Activated T-cell treated with anti-CD3 and anti-CD28 coated beads for 4 hours (primary cell): ENCODE measurements at places on chromosomes 1 and 21.

- no peak for DNase-seq
Observed at GRCh38 chr21:19489930-19490329, 1086.3 kb upstream of the TMPRSS15 start.

GRCh38 chr1:179090522-179090921, 8.7 kb downstream of the TOR3A start:
- no peak for DNase-seq

- no peak for DNase-seq
Observed at GRCh38 chr1:31725134-31725533, 21.3 kb upstream of the COL16A1 start.

DNA sequence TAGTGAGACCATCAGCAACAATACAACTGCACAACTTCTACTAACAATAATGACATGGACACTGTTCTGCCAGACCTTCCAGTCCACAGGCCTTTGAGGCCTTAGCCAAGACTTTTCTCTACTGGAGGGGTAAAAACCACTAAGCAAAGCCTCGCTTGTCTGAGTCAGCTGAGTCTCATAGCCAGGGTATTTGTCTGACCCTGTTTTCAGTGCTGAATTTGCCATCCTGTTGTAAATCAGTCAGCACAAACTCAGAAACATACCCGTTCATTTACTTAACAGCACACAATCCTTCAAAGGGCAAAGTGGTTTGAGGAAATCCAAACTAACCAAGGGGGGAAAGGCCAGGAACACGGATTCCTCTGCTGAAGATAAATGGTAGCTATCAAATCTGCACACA, 537.8 kb downstream of the SMYD3 start:
- no peak for DNase-seq

- DNase-seq, result no peak
Observed at GRCh38 chr1:93331412-93331811, 14.3 kb upstream of the DR1 start.

GRCh38 chr1:240706150-240706935, 94.4 kb upstream of the GREM2 start:
- no peak for DNase-seq

- no peak for DNase-seq
Observed at GRCh38 chr1:23263380-23263887, 46.1 kb upstream of the HTR1D start.

GRCh38 chr1:65813956-65814355, 21.3 kb downstream of the PDE4B start:
- DNase-seq, result no peak

- DNase-seq, result no peak
Observed at GRCh38 chr1:178868706-178869105, 2.2 kb downstream of the ANGPTL1 start.

DNA sequence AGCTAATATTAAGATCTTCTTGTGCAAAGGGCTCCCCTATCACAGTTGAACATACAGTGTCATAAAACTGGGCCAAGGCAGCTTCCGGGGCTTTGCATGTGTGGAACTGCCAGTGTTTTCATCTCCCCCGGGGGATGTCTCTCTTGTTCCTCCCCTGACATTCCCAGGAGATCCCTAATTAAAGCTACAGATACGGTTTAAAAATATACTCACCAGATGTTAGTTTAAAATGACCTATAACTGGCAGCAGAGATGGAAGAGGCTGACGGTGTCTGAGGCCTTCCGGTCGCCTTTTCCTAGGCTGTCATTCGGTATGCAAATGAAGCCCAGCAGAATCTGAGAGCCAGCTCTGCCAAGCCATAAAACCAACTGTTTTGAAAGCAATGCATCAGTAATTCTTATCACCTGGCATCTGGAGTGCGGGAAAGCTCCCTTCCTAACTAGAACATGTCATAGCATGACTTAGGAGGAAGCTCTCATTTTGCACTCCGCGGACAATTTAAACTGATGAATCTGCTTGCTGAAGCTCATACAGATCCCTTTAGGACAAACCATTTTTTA, 436.5 kb upstream of the VAMP3 start:
- DNase-seq, result no peak

- DNase-seq, result no peak
Observed at GRCh38 chr1:116426401-116426800, 53.4 kb downstream of the ATP1A1 start.

- no peak for DNase-seq
Observed at GRCh38 chr1:213492161-213493041, 441.4 kb downstream of the RPS6KC1 start.

GRCh38 chr1:14238472-14239307, 359.8 kb upstream of the KAZN start:
- DNase-seq, result no peak

DNA sequence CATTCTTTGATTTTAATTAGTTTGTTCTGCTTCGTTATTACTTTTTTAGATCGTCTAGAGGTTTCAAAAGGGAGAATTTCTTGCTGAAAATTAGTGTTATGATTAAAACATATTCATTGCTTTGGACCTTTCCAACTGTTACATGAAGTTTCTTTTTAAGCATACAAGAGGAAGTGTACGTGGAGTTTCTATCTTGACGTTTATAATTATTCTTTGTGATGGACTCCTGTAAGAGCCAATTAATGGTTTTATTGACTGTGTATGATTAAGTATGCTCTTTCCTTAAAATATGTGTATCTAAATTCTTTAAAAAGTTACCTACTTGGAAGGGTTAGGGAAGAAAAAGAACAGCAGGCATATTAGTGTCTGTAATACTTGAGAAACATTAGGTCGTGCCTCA, 37.8 kb downstream of the SPEN start:
- no peak for DNase-seq

- DNase-seq, result no peak
Observed at GRCh38 chr1:186326009-186326408, 49.0 kb downstream of the TPR start.

GRCh38 chr1:223712850-223713474, 623 bp downstream of the CAPN2 start:
- no peak for DNase-seq

- DNase-seq, result no peak
Observed at GRCh38 chr1:169550294-169550693, 36.0 kb downstream of the F5 start.

- no peak for DNase-seq
Observed at GRCh38 chr1:57411262-57411661, 12.6 kb downstream of the DAB1 start.

- no peak for DNase-seq
Observed at GRCh38 chr1:7948960-7949359, 8.3 kb upstream of the TNFRSF9 start.

DNA sequence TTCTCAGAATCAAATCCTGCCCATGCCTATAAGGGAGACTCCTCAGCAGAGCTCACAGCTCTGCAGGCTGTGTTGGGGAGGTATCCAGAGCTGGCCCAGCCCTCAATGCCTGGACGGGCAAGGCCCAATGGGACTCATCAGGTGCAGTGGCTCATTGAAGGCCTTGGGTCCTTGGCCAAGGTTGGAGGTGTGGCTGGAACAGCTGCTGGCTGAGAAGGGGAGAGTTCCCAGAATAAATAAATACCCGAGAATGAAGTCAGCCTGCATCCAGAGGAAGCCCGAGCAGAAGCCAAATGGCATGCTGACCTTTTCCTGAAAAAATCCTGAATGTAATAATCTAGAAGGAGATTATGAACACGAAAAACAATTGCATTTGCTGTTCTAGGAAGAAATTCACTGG, 25.2 kb upstream of the IKBKE start:
- DNase-seq, result no peak

- peak; percentile 79 for DNase-seq
Observed at GRCh38 chr1:51616903-51617708, at the start of gene OSBPL9. OSBPL9 (plus strand) TSS chr1:51617092; CDS start chr1:51617111, 19 bp downstream.

GRCh38 chr1:235953801-235954200, 87.1 kb upstream of the LYST start:
- DNase-seq, result no peak

DNA sequence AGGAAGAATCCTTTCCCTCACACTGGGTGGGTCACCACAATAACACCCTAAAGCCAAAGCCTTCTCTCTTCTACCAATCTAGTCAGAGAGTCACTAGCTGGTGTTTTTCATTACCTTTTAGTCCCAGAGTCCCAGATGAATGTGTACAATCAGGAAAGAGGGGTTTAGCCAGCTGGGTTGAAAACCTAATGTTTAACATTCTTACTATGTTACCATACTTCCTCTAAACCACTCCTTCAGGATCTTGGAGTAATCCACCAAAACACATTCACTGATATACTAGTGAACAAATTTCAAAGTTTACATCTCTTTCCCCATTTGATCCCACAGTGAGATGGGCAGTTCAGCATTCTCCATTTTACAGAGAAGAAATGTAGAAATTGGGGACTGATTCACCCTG, 9.7 kb downstream of the LPAR3 start:
- no peak for DNase-seq

GRCh38 chr1:111988743-111989453, 570 bp downstream of the KCND3 start:
- peak; percentile 8 for DNase-seq

GRCh38 chr1:213511173-213511572, 460.1 kb downstream of the RPS6KC1 start:
- DNase-seq, result no peak

DNA sequence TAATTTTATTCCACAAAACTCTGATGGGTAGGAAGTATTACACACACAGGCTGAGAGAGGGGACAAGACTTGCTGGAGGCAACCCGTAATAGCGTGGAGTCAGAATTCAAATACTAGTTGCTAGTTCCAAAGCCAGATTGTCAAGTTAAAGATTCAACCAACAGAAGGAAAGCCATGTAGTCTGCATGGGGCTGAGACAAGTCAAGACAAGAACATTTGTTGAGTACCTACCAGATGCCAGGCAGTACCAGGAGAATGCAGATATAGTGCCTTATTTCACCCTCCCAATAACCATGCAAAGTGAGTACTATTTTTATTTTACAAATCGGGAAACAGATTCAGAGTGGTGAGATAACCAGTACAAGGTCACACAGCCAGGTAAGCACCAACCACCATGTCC, 110.4 kb upstream of the SPATA6 start:
- no peak for DNase-seq

GRCh38 chr1:43359696-43360095, 915 bp downstream of the CDC20 start:
- DNase-seq, result no peak

GRCh38 chr1:173481195-173481772, 4.1 kb downstream of the PRDX6 start:
- DNase-seq, result no peak

DNA sequence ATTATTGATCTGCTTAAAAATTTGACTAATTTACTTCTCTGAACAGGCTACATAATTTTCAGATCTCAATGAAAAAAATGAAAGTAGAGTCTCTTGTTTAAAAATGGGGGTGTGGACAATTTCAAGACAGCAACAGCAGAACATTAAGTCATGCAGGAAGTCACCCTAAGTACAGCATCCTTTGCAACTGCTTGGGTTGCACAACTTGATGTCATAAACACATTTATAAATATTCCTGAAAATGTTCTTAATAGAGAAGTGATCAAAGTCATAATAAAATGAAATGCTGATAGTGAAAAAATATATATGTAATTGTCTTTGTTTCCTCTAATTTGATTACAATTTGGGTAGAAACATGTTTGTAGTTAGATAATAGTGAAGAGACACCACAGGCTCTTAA, 79.3 kb downstream of the TNNI3K start:
- no peak for DNase-seq
